ENCODE measurements at places on chromosomes 12 and 14.
A peak's percentile ranks its signal among the peaks of the same experiment; 100 is the strongest.

DNA sequence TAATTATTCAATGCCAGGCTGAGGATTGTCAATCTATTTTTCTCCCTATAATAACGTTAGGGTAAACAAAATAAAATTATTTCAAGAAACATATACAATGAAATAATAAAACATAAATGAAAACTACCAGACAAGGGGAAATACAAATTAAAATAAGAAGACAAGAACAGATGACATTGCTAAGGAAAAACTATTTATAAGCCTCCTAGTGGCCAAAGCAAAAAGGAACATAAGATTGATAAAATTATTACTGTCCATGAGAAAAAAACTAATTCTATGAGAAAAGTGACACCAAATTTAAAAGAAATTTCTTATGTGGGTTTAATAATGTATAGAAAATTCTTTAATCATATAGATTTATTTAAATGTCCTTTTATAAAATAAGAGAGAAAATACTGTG lies 294.7 kb downstream of the TTC6 start:
- DNase-seq: no peak

DNA sequence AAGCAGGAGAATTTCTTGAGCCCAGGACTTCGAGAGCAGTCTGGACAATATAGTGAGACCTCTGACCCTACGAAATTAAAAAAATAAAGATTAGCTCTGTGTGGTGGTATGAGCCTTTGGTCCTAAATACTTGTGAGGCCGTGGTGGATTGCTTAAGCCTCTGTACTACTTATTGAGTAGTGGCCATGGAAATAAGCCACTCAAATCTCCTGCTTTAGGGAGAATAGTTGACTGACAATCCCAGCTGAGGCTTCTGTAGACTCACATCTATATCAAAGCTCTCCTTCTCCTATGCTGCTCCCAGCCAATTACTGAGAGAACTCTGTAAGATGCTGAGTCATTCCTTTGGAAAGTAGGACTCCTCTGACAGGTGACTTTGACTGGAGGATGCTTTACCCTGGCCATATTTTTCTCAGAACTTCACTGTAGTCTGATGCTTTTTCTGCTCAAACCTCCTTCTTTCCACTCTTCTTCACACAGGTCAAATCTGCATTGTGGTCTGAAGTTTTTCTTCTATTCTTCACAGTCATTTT lies 420.2 kb downstream of the SLC6A15 start:
- no peak for DNase-seq

DNA sequence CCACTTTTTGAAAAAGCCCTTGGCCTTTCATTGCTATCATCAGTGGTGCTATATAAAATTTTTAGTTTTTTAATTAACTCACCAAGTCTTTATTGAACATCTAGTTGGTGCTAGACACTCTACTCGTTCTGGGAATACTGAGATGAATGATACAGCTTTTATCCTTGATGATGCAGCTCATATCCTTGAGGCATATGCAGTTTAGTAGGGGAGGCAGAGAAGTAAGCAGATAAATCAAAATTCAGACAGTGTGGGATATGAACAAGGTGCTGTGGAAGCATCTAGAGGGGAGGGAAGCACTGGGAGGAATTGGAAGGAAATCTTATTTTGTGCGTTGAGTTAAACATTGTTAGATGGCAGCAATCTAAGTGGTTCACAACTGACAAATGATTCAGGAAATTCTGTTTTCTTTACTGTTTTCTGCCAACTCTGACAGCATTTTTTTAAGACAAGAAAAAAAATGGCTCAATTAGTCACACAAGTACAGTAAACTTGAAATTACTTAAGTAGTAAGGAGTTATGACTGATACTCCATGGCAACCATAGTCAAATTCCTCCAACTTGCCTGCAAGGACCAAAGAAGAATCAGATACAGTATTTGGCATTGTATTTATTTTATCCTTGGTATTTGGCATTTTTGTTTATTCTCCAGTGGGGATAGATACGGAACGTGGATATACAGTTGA lies 119.2 kb downstream of the TMTC2 start:
- no peak for DNase-seq

- peak; percentile 35 for DNase-seq
Measured at GRCh38 chr14:74048281-74048680, 29.1 kb downstream of the BBOF1 start.

DNA sequence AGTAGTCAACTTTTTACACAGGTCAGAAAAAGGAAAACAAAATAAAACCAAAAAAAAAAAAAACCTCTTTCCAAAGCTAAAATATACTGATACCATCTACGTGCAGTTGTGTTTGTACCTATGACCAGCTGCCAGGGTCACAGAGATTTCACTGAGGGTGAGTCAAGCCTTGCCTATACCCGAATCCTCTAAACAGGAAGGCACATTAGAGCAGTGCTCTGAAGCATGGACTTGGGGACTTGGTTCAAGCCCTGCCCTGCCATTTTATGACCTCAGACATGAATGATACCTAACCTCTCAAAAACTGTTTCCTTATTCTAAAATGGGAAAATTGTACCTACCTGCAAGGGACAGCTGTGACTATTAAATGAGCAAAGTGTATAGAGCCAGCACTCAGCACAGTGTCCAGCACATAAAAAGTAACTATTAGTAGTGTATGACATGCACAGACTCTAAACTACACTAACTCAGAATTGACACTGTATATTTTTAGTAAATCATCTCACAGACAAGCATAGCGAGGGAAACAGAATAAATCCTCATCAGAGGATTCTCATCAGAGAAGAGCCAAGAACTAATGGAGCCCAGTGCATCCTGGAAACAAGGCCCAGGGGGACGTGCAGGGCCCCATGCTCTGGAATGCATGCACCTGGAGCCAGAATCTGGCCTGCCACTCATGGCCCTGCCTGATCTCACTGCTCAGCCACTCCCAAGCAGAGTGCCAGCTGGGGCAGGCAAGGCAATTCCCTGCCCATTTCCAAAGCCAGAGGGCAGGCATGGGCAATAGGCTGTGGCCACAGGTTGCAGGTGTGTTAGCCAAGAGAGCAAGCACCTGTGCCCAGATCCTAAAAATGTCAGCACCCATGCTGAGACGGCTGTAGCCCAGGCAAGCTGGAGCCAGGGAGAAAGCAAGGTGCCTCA lies 57.0 kb downstream of the NT5DC3 start:
- DNase-seq: no peak

DNA sequence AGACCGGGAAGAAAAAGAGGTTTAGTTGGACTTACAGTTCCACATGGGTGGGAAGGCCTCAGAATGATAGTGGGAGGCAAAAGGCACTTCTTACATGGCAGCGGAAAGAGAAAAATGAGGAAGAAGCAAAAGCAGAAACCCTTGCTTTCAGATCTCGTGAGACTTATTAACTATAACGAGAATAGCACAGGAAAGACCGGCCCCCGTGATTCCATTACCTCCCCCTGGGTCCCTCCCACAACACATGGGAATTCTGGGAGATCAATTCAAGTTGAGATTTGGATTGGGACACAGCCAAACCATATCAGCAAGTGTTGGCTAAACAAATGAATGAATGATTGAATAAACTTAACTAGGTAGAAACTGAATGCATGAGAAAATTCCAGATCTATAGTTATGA lies 85.3 kb upstream of the PARP11 start:
- no peak for DNase-seq

GRCh38 chr14:40758076-40758475 lies 848.6 kb upstream of the LRFN5 start:
- no peak for DNase-seq

DNA sequence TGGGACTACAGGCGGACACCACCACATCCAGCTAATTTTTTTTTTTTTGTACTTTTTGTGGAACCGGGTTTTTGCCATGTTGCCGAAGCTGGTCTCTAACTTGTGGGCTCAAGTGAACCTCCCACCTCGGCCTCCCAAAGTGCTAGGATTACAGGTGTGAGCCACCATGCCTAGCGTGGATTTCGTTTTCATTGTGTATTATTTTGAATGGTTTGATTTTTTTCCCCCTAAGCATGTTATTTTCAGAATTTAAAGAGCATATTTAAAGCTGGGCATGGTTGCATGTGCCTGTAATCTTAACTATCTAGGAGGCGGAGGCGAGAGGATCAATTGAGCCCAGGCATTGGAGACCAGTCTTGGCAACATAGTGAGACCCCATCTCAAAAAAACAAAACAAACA lies 13.1 kb downstream of the TMEM63C start:
- DNase-seq: no peak

GRCh38 chr12:131011165-131012079 lies 57.7 kb downstream of the ADGRD1 start:
- DNase-seq: no peak

DNA sequence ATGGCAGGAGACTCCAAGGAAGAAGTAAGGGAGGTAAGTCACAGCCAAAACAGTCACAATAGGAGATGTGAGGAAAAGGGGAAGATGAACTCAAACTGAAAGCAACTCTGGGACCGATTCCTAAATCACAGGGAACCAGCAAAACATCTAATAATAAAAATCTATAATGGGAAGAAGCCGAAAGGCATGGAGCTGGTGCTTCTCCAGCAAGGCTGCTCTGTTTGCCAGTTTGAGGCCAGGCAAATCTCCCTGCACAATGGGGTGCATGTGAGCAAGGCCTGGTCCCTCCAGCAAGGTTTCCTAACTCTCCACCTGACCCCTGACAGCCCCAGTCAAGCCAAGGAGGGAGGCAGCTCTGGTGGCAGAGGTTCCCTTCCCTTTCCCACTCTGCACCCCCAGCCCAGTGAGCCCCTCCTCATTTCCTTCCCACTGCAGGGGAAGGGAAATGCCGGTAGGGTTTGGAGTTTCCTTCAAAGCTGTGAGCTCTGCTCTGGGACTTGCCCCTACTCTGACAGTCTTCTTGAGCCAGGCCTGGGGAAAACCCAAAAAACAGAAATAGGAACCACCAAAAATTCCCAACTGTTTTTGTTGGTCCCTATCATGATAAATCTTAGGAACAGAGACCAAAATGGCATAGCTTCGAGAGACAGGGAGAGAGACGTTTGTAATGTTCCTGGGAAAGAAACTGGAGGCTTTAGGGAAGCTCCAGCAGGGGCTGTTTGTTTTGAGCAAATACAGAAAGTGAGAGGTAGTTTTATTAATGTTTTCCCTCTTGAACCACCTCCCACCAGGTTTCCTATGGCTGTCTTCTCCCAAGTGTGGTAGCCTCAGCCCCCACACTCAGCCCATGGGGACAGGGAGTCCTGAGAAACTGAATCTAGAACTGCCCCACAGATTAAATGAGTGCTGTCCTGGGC lies 34.6 kb downstream of the FMNL3 start:
- no peak for DNase-seq

DNA sequence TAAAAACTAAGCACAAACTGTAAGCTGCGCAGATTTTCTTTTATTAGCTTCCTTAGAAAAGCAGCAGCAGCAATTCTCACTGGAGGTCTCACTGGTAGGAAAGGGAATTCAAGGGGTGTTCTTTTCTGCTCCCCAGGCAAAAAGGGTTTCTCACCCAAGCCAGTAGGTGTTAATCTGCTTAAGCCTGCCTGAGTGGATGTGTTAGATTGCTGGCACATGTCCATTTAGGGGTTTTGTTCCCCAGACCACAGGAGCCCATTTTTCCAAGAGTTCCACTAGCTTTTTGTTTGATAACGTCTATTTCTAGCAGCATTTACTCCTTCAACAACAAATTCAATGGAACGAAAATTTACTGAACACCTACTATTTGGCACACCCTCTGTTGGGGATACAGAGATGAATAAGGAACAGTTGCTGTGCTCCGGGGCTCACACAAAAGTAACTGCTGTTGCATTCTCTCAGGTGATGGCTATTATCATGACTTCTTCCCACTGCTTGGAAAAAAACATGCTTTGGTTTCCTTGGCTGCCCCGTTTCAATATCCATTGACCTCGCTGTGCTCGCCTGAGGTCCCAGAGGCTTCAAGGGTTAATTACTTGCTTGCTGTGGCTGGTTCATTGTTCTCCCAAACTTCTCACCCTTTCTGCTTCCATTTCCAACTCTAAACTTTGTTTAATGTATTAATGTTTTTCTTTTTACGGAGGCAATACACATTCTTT lies 31.1 kb upstream of the RIC8B start:
- DNase-seq: no peak

- no peak for DNase-seq
Measured at GRCh38 chr12:69834576-69834975, 9.5 kb downstream of the MYRFL start.

GRCh38 chr12:28130625-28131598 lies 59.3 kb upstream of the CCDC91 start:
- DNase-seq: no peak

DNA sequence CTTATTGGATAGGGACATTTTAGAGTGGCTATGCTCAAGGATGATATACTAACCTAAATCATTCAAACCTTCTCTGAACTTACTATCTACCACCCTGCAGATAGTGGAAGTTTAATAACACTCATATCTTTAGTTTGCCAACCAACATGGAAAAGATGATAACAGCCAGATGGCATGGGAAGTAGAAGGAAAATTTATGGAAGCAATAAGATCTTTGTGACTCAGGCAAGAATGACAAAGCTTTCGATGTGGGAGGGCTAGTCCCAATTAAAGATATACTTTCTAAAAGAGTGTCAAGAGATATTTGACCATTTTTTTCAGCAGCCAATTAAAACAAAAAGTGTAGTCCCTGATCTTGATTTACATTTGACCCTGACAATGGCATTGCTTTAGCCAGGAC lies 631.7 kb downstream of the RPS29 start:
- no peak for DNase-seq

DNA sequence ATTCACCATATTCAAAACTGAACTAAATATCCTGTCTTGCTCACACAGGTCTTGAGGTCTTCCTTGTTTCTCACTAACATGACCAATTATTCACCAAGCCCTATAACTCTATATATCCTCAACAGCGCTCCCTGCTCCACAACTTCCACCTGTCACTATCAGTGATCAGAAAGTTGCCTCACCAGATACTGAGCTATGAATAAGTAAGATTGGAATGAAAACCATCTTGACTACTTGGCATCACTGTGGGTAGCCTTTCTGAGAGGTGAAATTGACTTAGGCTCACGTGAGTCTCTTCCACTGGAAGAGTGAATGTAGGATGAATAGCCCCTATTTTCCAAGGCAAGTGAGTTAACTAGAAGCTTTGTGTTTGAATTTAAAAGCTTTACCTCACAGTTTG lies 167.1 kb downstream of the PIK3C2G start:
- DNase-seq: peak; percentile 39

GRCh38 chr14:90905531-90905930 lies 89.3 kb upstream of the TTC7B start:
- no peak for DNase-seq

DNA sequence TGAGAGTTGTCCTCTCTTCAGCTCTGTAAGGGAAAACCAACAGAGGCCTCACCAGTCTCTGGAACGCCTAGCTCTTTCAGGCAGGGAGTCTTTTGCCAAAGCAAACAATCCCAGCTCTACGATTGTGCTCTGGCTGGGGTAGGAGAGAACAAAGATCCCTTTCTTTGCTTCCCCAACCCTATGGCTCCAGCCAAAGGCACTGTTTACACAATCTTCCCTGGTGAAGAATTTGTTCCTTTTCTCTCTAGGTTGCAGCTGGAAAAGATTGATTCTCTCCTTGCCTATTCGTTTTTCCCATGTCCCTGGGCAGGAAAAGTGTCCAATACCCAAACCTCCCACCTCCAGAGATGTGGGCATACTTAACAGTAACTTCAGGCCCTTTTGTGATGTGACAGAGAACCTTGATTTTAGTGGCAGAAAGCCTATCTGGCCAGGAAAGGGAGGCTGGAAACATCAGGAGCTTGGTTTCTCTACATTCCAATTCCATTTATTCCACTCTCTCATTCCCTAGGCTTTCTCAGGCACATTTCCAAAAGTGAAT lies 16.8 kb downstream of the ATP5MC2 start:
- peak; percentile 96 for DNase-seq
